ENCODE measurements at places on chromosomes 7 and 10.

GRCh38 chr7:33959676-33960075, 54.3 kb downstream of the BMPER start:
- no peak for DNase-seq

DNA sequence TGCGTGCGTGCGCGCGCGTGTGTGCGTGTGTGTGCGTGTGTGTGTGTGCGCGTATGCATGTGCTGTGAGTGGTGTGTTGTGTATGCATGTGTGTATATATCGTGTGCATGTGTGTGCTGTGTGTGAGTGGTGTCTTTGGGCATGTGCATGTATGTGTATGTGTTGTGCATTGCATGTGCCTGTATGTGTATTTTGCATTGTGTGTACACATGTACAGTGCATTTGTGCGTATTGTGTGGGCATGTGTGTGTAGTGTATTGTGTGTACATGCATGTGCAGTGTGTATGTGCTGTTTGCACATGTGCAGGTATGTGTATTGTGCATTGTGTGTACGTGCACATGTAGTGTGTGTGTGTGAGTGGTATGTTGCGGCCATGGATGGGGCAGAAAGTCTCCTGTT, 6.0 kb upstream of the DPYSL4 start:
- no peak for DNase-seq

GRCh38 chr7:75725306-75725705, 13.4 kb downstream of the HIP1 start:
- DNase-seq: no peak

DNA sequence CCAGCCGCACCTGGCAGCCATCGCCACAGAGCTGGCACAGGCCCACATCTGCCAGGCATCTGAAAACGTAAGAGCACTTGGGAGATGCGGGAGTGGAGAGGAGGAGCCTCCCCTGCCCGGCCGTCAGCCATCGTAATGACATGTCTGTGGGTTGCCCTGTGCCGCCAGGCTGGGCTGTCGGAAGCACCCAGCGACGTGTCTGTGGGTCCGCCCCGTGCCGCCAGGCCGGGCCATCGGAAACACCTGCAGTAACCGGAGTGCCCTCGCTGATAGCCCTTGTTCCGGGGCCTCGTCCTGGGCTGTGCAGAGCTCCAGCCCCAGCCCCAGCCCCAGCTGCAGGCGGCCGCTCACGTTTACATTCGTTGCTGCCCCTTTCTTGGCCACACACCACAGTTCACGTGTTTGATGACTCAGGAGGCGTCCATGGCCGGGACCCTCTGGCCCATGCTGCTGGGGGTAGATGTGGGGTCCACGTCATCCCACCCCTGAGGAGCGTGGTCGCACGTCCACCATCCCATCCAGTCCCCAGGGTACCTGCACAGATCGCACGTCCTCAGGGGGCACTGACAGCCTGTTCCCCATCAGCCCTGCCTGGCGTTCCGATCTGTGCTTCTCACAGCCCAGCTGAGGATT, 30.0 kb upstream of the PRKAR1B start:
- no peak for DNase-seq

- DNase-seq: no peak
These were observed 11.3 kb downstream of the PPP1R3C start for GRCh38 chr10:91621483-91622113.

GRCh38 chr7:121116396-121116795, 127.9 kb downstream of the CPED1 start:
- no peak for DNase-seq

- DNase-seq: no peak
These were observed 235.7 kb downstream of the AGMO start for GRCh38 chr7:15326044-15326644.

- no peak for DNase-seq
These were observed 34.1 kb upstream of the NUB1 start for GRCh38 chr7:151307536-151307935.

GRCh38 chr7:30859940-30860496, 51.6 kb upstream of the AQP1 start:
- DNase-seq: no peak

- DNase-seq: no peak
These were observed 8.2 kb upstream of the RBP3 start for GRCh38 chr10:47339759-47340607.

GRCh38 chr7:158101821-158102450, 485.7 kb downstream of the PTPRN2 start:
- no peak for DNase-seq

All from central memory CD8-positive, alpha-beta T cell (primary cell).